ENCODE measurements at places on chromosomes 1 and 21. TPM values are rescaled to one million over a fixed set of nuclear protein-coding genes. Genes with fewer than 3 reads are reported as not detected.

ILDR2 gene
- 9.2 TPM for total RNA-seq

DNA sequence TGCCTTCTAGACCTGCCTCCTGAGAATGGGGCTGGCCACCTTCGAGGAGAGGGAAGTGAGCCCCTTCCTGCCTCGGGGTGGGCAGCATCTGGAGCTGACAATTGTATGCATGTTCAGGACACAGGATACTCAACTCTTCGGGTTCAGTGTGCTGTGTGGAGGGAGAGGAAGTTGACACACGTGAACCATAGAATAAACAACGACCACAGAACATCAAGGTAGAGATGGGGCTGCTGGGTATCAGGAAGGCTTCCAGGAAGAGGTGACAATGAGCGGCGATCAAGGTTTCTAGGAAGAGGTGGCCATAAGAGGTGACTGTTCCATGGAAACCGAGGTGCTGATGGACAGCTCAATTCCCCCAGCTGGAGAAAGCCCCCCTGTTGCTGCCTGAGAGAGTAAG lies 22.0 kb downstream of the UBIAD1 start:
- H3K27ac ChIP-seq = no peak overlapping the region
- no peaks in the 10 kb centered on the region for H3K27me3 ChIP-seq
- H3K36me3 ChIP-seq = peaks cover 59% of the 10 kb centered on the region
- H3K4me3 ChIP-seq = no peak overlapping the region
- H3K4me1 ChIP-seq = peaks cover 5% of the 10 kb centered on the region

DNA sequence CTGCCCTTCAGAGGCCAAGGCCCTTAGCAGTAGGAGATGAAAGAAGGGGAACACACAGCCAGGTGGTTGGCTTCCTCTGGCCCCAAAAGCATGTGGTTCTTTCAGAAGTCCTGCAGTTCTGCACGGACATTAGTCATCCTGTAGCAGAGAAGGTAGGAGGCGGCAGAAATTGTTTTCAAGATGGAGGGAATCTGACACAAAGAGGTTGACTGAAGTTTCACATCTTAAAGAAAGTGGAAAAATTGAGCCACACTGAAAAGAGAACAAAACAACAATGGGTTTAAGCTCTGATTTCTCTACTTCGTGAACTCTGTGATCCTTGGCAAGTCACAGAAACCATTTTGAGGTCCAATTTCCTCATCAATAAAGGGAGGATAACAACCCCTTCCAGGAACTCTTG lies 125.3 kb upstream of the DNAH14 start:
- H3K36me3 ChIP-seq = no peaks in the 10 kb centered on the region
- no peaks in the 10 kb centered on the region for H3K27me3 ChIP-seq
- H3K27ac ChIP-seq = no peak overlapping the region
- no peak for ATAC-seq
- no peak overlapping the region for H3K4me3 ChIP-seq

GRCh38 chr1:233518344-233518743 lies 95.6 kb upstream of the KCNK1 start:
- no peak for ATAC-seq
- H3K4me3 ChIP-seq = no peak overlapping the region
- H3K27me3 ChIP-seq = no peaks in the 10 kb centered on the region
- H3K27ac ChIP-seq = no peak overlapping the region
- no peaks in the 10 kb centered on the region for H3K36me3 ChIP-seq
- no peaks in the 10 kb centered on the region for H3K4me1 ChIP-seq

GRCh38 chr1:111618081-111618480 lies 1.5 kb upstream of the RAP1A start:
- H3K27ac ChIP-seq = no peak overlapping the region
- H3K27me3 ChIP-seq = no peaks in the 10 kb centered on the region
- H3K36me3 ChIP-seq = no peaks in the 10 kb centered on the region
- peaks cover 9% of the 10 kb centered on the region for H3K4me1 ChIP-seq
- no peak overlapping the region for H3K4me3 ChIP-seq
- no peak for ATAC-seq

DNA sequence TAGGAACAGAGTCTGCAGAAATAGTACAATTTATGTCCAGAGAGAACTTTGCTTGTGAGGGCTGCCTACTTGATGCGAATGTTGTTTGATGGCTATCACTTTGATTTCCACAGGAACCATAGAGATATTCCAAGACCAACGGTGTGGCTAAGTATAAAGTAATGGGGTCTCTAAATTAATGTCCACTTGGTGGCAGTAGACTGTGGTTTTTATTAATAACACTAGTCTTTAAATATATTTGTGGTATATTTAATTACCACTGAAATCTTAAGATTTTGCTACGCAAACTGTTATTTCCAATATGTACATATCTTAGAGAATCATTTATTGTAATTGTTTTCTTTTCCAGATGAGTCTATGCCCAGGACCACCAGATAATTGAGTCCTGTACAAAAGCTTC lies 647.9 kb downstream of the PLA2G4A start:
- no peaks in the 10 kb centered on the region for H3K36me3 ChIP-seq
- H3K4me3 ChIP-seq = no peak overlapping the region
- no peaks in the 10 kb centered on the region for H3K27me3 ChIP-seq
- H3K27ac ChIP-seq = no peak overlapping the region
- H3K4me1 ChIP-seq = no peaks in the 10 kb centered on the region

GBP6 gene
- 16.7 TPM for total RNA-seq

OR2L8 gene
- not detected for total RNA-seq

- H3K4me1 ChIP-seq = peaks cover 6% of the 10 kb centered on the region
- no peaks in the 10 kb centered on the region for H3K27me3 ChIP-seq
- H3K4me3 ChIP-seq = no peak overlapping the region
- no peaks in the 10 kb centered on the region for H3K36me3 ChIP-seq
- no peak for ATAC-seq
- H3K27ac ChIP-seq = no peak overlapping the region
Observed at GRCh38 chr1:169138866-169139670, 32.6 kb downstream of the ATP1B1 start.

FAM151A gene
- total RNA-seq = not detected

BNIPL gene
- total RNA-seq = 6.1 TPM

FAAH gene
- 7.8 TPM for total RNA-seq

GRCh38 chr21:31326522-31327242 lies 17.4 kb downstream of the TIAM1 start:
- H3K4me1 ChIP-seq = no peaks in the 10 kb centered on the region
- no peak overlapping the region for H3K4me3 ChIP-seq
- H3K27me3 ChIP-seq = no peaks in the 10 kb centered on the region

PGLYRP3 gene
- not detected for total RNA-seq

DNA sequence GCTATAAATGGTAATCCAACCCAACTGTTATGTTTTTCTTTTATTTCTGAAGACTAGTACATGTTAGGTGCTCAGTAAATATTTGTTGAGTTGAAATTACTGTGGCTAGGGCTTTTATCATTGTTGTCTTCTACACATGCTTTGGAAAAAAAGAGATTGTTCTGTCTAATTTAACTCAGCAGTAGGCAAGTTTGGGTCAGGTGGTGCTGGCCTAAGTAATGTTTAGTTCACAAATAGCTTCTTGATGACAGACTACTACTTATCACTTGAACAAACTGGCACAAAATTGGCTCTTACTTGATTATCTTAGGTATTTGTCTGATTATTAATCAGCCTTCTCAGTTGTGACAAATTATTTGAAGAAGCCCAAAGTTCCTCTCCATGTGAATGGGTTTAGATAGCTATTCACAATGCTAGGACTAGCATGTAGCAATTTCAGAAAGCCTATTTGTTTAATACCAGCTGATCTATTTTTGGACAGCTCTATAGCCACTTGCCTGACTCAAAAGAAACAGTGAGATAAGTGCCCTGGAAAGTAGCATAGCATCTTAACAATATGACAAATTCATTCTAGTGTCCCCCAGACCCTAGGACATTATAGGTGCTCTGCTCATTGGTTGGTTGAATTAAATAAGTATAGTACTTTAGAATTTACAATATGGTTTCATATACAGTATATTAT lies 32.6 kb downstream of the TMEM200B start:
- no peak overlapping the region for H3K4me3 ChIP-seq
- no peaks in the 10 kb centered on the region for H3K4me1 ChIP-seq
- no peak for ATAC-seq
- H3K27me3 ChIP-seq = no peaks in the 10 kb centered on the region

NR1I3 gene
- total RNA-seq = not detected

DNA sequence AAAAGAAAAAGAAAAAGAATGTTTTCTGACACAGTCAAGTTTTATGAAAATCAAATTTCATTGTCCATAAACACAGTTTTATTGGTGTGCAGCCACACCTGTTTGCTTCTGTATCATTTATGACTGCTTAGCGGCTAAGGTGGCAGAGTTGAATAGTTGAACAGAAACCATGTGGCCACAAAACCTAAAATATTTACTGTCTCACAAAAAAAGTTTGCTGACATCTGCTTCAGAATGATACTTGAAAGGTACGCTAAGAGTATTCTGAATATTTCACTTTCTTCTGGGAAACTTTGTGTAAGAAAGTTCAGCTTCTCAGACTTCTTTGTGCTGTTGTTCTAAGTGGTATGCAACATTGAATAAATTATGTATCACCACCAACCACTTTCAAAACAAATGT lies 6.2 kb downstream of the KCNK1 start:
- H3K4me3 ChIP-seq = no peak overlapping the region
- no peak overlapping the region for H3K27ac ChIP-seq
- H3K27me3 ChIP-seq = peaks cover 22% of the 10 kb centered on the region
- ATAC-seq = no peak
- H3K36me3 ChIP-seq = no peaks in the 10 kb centered on the region
- peaks cover 5% of the 10 kb centered on the region for H3K4me1 ChIP-seq

S100A7A gene
- 0.16 TPM for total RNA-seq

DNA sequence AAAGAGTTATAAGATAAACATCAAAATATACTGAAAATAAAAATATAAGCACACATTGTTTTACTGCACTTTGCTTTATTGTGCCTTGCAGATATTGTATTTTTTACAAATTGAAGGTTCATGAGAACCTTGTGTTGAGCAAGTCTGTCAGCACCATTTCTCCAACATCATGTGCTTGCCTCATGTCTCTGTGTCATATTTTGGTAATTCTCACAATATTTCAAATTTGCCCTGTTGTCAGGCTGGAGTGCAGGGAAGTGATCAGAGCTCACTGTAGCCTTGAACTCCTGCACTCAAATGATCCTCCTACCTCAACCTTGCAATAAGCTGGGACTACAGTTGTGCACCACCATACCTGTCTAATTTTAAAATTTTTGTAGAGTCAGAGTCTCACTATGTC lies 21.3 kb upstream of the CNIH3 start:
- H3K27ac ChIP-seq = no peak overlapping the region
- H3K36me3 ChIP-seq = no peaks in the 10 kb centered on the region
- H3K4me3 ChIP-seq = no peak overlapping the region
- no peaks in the 10 kb centered on the region for H3K4me1 ChIP-seq
- ATAC-seq = no peak

FCRLA gene
- total RNA-seq = not detected

OR6N1 gene
- total RNA-seq = not detected

- no peaks in the 10 kb centered on the region for H3K36me3 ChIP-seq
- no peak overlapping the region for H3K27ac ChIP-seq
- no peak for ATAC-seq
- no peak overlapping the region for H3K4me3 ChIP-seq
- H3K27me3 ChIP-seq = no peaks in the 10 kb centered on the region
Observed at GRCh38 chr1:208045463-208046260, 134.7 kb upstream of the CD34 start.

Measured in gastroesophageal sphincter (tissue), 4 donors.